ENCODE measurements at places on chromosomes 11 and 22. TPM values are rescaled to one million over a fixed set of nuclear protein-coding genes. Genes with fewer than 3 reads are reported as not detected.

The C22orf42 gene
- total RNA-seq: not detected

The RAB36 gene
- total RNA-seq: 1.4 TPM

The TNRC6B gene
- 53.5 TPM for total RNA-seq

The MMP27 gene
- total RNA-seq: not detected

The MRGPRF gene
- total RNA-seq: 4.0 TPM

The APOBEC3A gene
- total RNA-seq: not detected

The TXN2 gene
- total RNA-seq: 59.2 TPM

The SC5D gene
- 92.0 TPM for total RNA-seq

The FOLR1 gene
- total RNA-seq: 0.92 TPM

The FAM83F gene
- 19.6 TPM for total RNA-seq

The CDC42EP1 gene
- 23.0 TPM for total RNA-seq

The SPCS2 gene
- 144 TPM for total RNA-seq

The CATSPER1 gene
- total RNA-seq: not detected

The PDE3B gene
- total RNA-seq: 7.2 TPM

The CUL5 gene
- total RNA-seq: 37.3 TPM

The TEX54 gene
- 1.2 TPM for total RNA-seq

The SLC6A5 gene
- total RNA-seq: not detected

The GALNT18 gene
- 1.7 TPM for total RNA-seq

The P4HA3 gene
- not detected for total RNA-seq

The SNRPD3 gene
- 205 TPM for total RNA-seq

The ANGPTL5 gene
- not detected for total RNA-seq

The ZPR1 gene
- total RNA-seq: 82.0 TPM

The TMEM225 gene
- not detected for total RNA-seq

The OR51B2 gene
- total RNA-seq: not detected

The OR5D14 gene
- not detected for total RNA-seq

The TYMP gene
- total RNA-seq: 0.61 TPM
